ENCODE measurements at places on chromosomes 5 and 9. TPM values are rescaled to one million over a fixed set of nuclear protein-coding genes. Genes with fewer than 3 reads are reported as not detected.
A peak's percentile ranks its signal among the peaks of the same experiment; 100 is the strongest.

ZNF454 gene
- total RNA-seq: not detected

CATSPER3 gene
- total RNA-seq: 0.61 TPM

SPATA31C1 gene
- not detected for total RNA-seq

GFI1B gene
- total RNA-seq: not detected

LMX1B gene
- not detected for total RNA-seq

PCDHB4 gene
- total RNA-seq: not detected

WNT8A gene
- not detected for total RNA-seq

LHX6 gene
- not detected for total RNA-seq

DNA sequence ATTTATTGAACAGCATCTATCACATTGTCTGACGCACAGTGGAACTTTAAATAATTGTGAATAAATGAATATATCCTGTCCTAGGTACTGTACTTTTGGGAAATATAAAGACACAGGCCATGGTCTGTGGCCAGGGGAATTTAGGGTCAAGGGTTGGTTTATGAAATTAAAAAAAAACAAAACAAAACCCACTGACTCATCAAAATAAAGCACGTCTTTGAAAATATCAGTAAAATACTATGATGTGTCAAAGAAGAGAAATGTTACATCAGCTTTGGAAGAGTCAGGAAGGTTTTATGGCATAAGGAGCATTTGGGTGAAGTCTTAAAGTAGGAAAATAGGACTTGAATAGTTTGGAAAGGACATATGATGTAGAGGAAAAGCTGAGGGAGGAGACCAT lies 70.5 kb downstream of the ZNF462 start:
- no peak for DNase-seq

DNA sequence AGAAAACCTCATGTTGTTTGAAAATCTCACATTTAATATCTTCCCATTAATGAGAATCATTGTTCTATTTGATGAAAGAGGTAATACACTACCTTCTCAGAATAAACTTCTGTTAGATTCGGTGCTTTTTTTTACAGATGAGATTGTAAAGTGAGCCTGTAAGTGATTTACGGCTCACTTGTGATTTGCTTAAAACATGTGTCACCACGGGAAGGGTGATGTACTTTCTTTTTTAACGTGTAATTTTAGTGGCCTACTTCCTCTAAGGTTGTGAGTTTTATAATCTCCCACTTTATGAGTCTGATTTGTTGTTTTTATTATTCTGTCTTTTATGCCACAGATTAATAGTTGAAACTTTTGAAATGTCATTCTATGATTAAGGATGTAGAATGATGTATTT lies 15.9 kb downstream of the ANXA1 start:
- no peak for DNase-seq

DNA sequence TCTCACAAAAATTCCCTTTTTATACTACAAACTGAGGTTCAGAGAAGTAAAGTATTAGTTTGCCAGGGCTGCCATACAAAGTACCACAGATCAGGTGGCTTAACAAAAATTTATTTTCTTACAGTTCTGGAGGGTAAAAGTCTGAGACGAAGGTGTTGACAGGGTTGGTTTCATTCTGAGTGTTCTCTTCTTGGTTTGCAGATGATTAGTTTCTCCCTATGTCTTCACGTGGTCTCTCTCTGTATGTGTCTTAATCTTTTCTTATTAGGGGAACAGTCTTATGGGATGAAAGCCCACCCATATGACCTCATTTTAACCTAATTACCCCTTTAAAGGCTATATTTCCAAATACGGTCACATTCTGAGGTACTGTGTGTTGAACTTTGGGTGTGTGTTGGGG lies 274.2 kb downstream of the BRINP1 start:
- no peak for DNase-seq

DNA sequence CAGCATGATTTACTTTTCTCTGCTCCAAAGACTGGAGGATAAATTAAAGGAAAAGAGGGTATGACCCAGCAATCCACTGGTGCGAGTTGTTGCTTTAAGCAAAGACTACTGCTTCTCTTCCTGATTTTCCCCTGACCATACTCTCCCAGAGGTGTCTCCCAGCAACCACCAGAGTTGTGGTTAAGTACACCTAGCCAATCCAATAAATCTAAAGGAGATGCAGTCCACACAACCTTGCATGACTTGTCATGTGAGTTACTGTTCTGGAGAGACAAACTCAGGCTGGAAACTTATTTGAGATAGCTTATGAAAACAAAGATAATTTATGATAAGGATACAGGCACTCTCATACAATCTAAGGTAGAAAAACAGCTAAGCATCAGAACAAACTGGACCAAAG lies 11.9 kb downstream of the TMC1 start:
- no peak for DNase-seq

DNA sequence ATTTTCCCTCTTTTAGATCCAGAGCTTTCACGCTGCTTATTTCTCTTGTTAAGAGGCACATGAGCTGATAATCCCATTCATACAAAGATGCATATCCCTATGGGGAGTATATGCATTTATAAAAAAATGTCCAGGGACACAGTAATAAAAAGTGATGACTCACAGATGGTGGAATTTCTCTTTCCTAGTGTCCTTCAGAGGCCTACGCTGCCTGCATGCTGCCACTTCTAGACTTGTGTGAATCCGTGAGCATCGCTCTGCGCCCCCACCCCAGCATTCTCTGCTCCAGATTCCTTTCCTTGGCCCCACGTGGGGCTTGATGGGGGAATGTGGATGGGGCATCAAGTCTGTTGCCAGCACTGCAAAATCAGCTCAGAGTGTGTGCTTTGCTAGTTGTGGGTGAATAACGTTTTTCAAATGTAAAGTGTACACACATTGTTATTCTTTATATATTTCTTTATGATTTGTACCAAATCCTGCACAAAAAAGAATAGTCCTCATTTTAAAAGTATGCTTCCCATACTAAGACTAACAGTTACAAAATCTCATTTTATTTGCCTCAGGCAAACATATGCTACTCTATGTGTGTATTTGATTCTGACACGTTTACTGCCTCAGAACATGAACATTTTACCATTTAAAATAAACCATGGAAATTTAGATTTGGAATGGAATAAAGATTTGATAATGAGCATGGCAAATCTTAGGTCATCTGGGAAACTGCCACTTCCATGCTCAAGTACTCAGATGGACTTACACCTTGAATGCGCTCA lies 22.4 kb upstream of the RASGRF2 start:
- DNase-seq: no peak

- DNase-seq: no peak
These were observed 6.2 kb downstream of the GZMA start for GRCh38 chr5:55108661-55109060.

DNA sequence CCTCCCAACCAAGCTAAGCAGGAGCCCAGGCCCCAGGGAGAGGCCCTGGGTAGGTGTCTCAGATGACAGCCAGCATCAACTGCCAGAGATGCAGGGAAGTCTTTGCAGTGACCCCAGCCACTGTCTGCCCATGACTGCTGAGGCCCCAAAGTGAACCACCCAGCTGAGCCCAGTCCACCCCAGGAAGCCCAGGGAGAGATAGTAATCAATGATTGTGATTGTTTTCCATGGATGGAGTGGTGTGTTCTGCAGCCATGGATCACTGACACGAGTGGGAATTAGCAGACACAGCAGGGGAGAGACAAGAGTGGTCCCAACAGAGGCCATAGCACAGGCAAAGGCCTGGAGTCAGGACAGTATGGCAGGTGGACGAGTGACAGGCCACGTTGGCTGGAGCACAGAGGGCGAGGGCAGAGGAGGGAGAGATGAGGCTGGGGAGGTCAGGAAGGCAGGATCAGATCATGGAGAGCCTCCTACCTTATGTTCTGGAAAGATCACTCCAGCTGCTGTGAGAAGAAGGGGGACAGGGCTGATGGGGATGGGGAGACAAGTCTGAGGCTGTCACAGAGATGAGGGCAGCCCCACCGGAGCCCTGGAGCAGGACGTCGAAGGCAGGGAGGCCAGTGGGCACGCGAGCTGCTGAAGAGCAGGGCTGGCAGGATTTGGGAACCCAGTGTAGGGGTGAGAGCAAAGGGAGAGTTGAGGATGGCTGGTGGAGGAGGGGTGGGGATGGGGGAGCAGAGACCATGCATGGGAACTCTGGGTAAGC lies 14.5 kb downstream of the ABO start:
- no peak for DNase-seq

- DNase-seq: no peak
These were observed 10.6 kb upstream of the DMRT2 start for GRCh38 chr9:1039589-1039988.

GRCh38 chr5:138955671-138956295 lies 80.6 kb upstream of the LRRTM2 start:
- DNase-seq: no peak

GRCh38 chr9:5002811-5003210 lies 17.7 kb downstream of the JAK2 start:
- no peak for DNase-seq

GRCh38 chr5:1027631-1028441 lies 19.2 kb downstream of the NKD2 start:
- no peak for DNase-seq

DNA sequence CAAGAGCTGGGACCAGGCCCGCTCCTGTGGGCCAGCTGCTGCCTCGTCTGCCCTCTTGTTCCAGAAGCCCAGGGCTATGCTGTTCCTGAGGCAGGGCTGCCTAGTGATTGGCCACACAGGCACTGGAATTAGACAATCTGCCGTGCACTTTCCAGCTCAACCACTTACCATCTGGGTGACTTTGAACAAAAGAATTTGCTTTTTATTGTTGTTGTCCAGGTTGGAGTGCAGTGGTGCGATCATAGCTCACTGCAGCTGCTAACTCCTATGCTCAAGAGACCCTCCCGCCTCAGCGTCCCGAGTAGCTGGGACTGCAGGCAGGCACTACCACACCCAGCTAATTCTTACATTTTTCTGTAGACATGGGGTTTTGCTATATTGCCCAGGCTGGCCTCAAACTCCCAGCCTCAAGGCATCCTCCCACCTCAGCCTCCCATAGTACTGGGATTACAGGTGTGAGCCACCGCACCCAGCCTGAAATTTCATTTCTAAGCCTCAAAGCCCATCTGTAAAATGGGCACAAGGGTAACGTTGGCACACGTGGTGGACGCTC lies 1.2 kb upstream of the NEK6 start:
- no peak for DNase-seq

- DNase-seq: no peak
These were observed 35.4 kb downstream of the ERCC6L2 start for GRCh38 chr9:95910770-95911340.

DNA sequence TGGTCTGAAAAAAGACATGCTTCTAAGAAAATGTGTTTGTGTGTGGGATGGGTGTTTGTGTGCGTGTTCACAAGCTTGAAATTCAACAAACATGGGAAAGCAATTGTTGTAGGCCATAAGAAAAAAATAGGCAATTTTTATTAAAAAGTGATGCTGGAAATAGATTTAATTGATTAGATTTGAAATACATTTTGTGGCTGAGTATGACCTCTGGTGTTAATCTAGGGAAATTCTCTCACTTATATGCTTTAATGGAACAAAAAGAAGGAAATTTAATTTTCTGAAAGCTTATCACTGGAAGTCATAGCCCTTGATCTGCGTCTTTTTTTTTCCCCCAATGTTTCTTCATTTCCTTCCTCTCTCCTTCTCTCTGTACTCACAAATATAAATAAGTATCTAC lies 3.5 kb upstream of the KCNN2 start:
- no peak for DNase-seq

- DNase-seq: no peak
These were observed 26.1 kb downstream of the SPDL1 start for GRCh38 chr5:169609716-169610115.

GRCh38 chr9:83520292-83520691 lies 17.9 kb downstream of the FRMD3 start:
- DNase-seq: no peak

DNA sequence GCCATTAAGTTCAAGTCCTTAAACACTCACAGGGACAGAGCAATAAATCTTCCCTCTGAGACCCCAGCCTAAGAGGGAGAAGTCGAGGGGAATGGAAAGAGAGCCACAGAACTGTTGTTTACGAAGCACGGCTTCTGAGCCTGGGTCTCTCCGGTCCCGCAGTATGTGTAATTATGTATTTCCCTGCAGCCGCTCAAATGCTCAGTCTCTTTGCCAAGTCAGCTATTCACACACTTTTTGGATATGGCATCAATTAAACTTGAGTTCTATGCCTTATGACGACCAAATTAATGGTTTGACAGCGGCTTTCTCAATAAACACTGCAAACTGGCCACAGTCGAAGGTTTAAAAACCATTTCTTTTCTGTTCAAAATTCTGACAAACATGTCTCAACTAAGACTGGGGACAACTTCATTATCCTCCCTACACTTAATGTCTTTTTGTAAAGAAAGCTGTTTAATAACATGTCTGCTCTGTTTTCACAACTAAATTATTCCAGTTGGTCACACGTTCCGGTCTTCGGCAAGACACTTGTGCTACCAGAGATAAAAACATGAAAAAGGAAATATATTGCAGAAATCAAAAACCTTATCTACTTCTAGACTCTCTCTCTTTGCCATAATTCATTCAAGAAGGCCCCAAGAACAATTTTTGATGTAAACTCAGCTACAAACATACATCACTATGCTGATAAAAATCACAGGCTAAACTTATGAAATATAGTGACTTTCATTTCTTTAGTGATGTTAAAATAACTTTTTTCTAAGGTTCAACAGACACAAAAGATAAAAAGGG lies 203.2 kb downstream of the GAPVD1 start:
- no peak for DNase-seq

GRCh38 chr9:114000671-114001409 lies 77.3 kb downstream of the AMBP start:
- DNase-seq: peak; percentile 26

GRCh38 chr5:10667431-10668057 lies 93.5 kb downstream of the DAP start:
- DNase-seq: no peak

GRCh38 chr5:74042959-74043358 lies 417.0 kb downstream of the ARHGEF28 start:
- no peak for DNase-seq

- DNase-seq: no peak
These were observed 274.2 kb upstream of the DAB2 start for GRCh38 chr5:39698838-39699560.

DNA sequence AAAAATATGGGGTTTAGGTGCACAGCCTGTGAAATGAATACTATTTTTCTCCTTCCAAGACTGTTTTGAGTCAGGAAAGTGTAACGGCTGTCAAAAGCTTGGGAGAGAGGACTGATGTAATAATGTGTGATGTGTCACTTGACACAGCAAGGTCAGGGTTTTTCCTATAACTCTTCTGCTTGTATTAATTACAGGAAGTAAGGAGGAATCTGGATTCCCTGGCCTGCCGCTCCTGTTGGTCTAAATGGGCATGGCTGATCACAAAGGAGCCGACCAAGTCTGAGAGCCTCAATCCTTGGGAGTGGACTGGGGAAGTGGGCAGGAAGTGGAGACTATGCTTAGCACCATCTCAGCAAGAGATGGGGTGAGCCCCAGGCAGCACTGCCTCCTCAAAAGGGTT lies 16.7 kb upstream of the SLC28A3 start:
- DNase-seq: no peak

DNA sequence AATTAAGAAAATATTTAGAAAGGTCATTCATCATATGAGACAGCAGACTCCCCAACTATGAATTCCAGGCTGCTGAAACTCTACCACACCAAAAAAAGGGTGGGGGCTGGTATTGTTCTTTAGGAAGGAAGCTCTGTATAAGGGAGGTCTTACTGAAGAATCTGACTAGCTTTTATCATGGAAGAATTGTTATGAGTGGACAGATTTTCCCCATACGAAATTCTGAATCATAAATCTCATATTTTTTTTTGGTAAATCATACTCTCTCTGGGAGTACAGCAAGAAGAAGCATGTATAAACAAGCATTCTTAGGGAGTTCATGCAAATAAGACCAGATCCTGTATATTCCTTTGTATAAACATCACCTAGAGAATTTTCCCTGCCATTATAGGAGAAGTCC lies 220.0 kb downstream of the SLC12A2 start:
- DNase-seq: no peak

- DNase-seq: peak; percentile 62
These were observed 111.8 kb downstream of the CAVIN4 start for GRCh38 chr9:100689635-100690034.

Data from activated CD8-positive, alpha-beta memory T cell treated with anti-CD3 and anti-CD28 coated beads, Interleukin-2, amount 10 ng/mL, durations not matched to agents 7 days and 5 days (primary cell).